Germinal center (tissue), 1 donor: ENCODE measurements at places on chromosomes 3 and 15.

DNA sequence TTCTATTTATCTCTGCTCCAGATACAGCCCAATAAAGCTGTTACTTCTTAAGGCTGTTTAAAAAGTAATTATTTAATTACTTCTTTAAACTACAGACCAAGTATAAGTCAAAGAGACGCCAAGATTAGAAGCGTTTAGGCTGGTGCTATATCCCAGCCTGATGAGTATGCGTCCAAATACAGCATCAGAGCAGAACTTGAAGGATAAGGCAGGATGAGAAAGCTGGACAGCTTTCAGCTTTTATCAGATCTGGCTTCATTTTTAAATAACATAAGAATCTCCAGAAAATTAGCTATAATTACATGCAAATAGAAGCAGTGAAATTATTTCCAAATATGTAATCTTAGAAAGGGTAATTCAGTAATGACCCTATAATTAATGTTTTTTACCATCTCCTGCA, 110.3 kb upstream of the MYO5C start:
- DNase-seq = no peak

- DNase-seq = no peak
Observed at GRCh38 chr3:193872265-193872753, 263.6 kb upstream of the HES1 start.

DNA sequence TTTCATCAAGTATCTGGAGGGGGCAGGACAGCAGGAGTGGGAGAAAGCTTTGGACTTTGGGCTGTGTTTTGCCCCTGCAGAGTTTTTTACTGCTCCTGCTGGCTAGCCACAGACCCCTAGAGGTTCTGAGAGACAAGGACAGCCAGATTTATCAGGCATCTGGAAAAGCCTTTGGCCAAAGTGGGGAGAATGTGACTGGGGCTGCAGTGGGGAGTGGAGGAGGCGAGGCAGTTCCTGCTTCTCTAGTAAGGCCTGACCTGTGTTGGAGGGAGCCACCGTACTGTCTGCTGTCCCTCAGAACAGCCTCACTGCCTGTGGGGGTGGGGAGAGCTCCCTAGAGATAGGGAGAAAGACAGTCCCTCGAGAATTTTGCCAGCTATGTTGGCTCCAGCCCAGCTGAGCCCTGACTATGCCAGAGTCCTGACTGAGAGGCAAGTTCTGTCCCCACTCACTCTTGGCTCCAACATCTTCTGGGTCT, 2.2 kb downstream of the ALPK3 start:
- no peak for DNase-seq

DNA sequence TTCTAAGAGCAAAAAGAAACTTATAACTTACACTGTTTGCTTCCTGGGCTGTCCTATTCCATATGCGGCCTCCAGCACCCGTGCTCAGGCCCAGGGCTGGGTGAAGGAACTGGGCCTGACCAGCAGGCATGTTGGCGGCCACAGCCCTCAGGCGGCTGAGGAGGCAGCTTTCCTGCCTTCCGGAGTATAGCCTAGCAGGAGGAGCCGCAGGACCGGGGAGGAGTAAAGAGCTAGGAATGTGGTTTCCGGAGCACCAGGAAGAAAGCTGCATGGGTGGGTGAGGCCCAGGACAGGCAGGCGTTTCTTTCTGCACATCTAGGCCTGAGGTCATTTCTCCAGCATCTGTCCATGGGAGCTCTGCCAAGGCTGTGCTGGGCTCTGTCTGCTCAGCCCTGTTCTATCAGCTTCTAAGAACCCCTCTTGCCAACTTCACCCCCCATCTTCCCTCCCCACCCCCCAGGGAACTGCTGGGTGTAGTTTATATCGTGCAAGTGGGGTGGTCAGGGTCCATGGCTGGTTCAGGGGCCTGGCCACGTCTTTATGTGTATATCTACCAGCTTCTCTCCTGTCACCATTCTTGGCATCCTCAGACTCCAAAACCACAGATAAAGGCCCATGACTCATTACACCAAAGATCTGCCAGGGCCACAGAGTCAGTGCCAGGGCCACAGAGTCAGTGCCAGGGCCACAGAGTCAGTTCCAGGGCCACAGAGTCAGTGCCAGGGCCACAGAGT, 7.8 kb upstream of the KIF7 start:
- DNase-seq = no peak

DNA sequence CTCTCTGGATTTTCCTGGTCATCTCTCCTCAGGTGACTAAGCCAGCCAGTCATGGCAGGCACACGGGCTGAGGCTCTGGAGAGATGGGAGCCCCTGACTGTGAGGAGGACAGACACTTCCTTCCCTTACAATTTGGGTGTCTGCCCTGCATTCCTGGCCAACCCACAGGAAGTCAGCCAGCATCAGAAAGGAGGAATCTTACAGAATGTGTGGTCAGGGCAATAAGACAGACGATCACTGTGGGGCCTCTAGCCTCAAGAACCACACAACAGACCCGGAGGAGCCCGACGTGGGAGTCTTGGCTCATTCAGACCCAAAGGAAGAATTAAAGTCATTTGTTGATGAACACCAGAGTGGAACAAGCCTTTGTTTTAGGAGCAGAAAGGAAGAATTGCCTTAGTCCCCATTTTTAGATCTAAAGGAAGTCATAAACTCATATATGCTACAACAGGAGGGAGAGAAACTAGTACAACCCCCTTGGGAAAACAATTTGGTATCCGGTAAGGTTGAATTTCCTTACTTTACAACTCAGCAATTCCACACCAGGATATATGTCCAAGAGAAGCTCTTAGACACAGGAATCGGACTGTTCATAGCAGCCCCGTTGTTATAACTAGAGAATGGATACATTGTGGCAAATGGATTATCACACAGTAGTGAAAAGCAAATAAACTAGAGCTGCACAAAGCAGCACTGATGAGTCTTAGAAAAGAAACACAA, 62.2 kb downstream of the ABTB1 start:
- DNase-seq = no peak

DNA sequence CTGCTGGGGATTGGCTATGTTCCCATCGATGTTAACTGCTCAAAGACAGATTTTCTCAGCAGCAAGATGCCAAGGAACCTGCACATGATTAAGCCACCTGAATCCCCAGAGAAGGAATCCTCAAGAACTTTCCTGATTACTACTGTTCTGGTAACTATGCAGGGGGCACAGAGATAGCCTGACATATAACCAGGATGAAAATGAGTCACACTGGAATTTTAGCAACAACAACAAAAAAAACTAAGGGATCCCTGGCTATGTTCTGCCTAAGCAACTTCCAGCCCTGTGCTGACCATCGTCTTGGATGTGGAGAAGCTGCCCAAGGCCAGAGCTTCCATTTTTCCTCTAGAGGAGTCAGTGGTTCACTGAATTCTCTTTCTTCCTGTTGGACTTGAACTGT, 13.8 kb downstream of the RIOX2 start:
- no peak for DNase-seq

- DNase-seq = no peak
Observed at GRCh38 chr15:55902981-55903380, 90.4 kb downstream of the NEDD4 start.

DNA sequence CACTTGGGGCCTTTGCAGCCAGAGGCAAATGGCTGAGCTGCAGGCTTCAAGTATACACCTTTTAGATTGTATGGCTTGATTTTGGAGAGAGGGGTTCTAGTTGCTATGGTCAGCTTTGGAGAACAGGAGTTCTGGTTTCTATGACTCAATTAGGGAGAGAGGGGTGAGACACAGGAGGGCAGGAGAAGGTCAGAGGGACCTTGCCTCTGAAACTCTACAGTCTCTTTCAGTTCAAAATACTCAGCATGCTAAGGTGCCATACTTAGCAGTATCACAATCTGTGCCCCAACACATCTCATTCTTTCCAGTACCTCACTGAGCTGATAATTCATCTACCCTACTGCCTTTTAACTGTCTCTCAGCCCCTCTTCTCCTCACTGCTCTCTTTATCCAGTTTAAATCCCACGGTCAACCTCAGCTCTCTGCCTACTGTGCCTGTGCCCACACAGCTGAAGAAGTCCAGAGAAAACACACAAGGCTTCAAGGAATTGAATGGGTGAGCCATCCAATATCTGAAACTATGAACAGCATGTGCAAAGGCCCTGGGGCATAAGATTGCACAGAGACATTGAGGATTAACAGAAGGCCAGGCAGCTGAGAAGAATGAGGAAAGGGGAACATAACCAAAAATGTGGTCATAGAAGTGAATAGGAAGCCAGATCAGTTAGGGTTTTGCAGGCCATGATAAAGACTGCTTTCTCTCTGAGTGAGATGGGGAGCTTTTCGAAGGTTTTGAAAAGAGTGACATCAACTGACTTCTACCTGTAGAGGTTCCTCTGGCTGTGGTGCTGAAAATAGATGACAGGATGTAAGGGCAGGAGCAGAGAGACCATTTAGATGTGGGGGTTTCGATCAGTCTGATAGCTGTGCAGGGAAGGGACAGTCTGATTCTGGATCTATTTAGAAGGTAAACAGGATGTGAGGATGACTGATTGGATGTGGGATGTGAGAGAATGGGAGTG, 54.5 kb upstream of the C3orf80 start:
- no peak for DNase-seq

GRCh38 chr3:46417841-46418611, 11.0 kb downstream of the CCRL2 start:
- no peak for DNase-seq

DNA sequence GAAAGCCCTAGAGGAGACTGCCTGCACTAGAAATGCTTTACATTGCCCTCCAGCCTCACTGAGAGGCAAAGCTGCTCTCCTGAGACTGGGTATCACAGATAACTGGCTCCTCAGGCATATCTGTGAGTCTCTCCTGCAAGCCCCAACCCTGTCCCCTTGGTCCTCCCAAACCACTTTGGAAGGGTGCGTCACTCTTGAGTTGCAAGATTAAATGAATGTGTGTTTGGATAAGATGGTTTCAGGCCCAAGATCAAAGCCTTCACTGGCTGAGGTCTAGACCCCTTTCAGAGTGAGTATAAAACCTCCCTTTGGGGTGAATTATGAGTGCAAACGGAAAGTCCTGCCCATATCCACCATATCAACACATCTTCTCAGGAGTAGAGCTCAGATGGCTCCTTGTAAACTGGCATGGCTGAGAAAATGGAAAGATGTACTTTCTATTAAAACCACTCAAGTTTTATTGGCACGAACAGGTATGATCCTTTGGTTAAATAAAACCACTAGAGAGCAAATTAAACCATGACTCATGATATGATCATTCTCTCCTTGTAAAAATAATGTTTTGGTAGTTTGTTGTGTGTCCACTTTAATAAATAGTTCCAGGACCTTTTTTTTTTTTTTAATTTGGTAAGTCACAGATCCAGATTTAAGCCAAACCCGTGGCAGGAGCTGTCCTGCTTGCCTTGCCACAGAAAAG, 164.0 kb downstream of the CHST2 start:
- no peak for DNase-seq

GRCh38 chr3:99825004-99825640, 7.5 kb downstream of the CMSS1 start:
- no peak for DNase-seq

GRCh38 chr3:53166206-53166605, 5.2 kb downstream of the PRKCD start:
- no peak for DNase-seq

DNA sequence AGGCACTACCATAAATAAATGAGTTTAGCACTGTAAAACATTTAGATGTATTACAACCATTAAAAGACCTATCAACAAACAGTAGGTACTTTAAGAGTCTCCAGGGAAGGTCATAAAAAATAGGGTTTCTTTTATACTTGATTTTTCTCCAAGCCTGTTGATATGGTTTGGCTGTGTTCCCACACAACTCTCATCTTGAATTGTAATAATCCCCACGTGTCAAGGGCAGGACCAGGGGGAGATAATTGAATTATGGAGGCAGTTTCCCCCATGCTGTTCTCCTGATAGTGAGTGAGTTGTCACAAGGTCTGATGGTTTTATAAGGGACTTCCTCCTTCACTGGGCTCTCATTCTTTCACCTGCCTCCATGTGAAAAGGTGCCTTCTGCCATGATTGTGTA, 468.9 kb upstream of the UBE2E2 start:
- DNase-seq = no peak

- no peak for DNase-seq
Observed at GRCh38 chr3:133984975-133985374, 44.8 kb downstream of the SLCO2A1 start.

- DNase-seq = no peak
Observed at GRCh38 chr15:69662645-69663000, 210.0 kb downstream of the RPLP1 start.

GRCh38 chr15:100937171-100937570, 18.0 kb downstream of the LRRK1 start:
- no peak for DNase-seq

- DNase-seq = no peak
Observed at GRCh38 chr15:61115241-61115640, 113.9 kb downstream of the RORA start.

- DNase-seq = no peak
Observed at GRCh38 chr3:152319256-152319655, 50.5 kb downstream of the MBNL1 start.

DNA sequence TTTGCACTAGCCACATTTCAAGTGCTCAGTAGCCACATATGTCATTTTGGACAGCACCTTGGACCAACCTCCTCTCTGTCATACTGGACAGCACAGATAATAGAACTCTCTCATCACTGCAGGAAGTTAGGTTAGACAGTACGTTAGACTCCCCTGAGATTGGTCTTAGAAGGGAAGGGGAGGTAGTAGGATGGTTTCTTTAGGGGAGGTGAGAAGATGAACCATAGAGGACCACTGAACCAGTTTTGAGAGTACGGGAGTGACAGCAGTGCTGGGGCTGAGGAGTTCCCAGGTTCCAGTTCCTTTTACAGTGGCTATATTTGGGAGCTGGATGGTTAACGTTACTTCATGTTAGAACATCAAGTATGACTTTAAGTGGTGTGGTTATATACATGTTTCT, 7.8 kb downstream of the LRCH3 start:
- no peak for DNase-seq

DNA sequence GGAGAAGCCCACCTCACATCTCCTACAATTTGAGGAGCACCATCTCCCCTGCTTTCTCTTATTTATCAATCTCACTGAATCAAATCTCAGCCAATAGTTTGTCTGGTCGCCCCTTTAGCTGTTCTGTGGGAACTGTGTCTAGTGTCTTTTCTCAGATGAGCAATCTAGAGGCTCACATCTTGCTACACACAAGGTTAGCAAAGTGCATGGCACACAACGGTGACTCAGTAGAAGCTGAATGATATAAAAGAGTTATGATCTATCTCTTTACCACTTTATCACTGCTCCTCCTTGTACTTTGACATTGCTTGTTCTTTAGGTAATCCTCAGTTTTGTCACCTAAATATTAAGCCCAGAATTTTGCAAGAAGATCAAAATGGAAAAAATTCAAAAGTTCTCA, 16.8 kb upstream of the COLQ start:
- no peak for DNase-seq

- DNase-seq = no peak
Observed at GRCh38 chr3:98809557-98809956, 46.4 kb downstream of the ST3GAL6 start.

- no peak for DNase-seq
Observed at GRCh38 chr3:39262846-39263245, 17.0 kb downstream of the CX3CR1 start.
